HFFc6 (cell line): ENCODE measurements at places on chromosomes 16 and 17. TPM values are rescaled to one million over a fixed set of nuclear protein-coding genes. Genes with fewer than 3 reads are reported as not detected.

Gene GLP2R
- total RNA-seq = not detected in 3 replicates

Gene PITPNM3
- 0.97 to 1.2 TPM (median 1.00 TPM) in 3 replicates for total RNA-seq

Gene KCNH6
- not detected in 3 replicates for total RNA-seq

Gene PIRT
- not detected in 3 replicates for total RNA-seq

- no peak for DNase-seq
Observed at GRCh38 chr16:3074860-3075522, 9.6 kb downstream of the IL32 start.

DNA sequence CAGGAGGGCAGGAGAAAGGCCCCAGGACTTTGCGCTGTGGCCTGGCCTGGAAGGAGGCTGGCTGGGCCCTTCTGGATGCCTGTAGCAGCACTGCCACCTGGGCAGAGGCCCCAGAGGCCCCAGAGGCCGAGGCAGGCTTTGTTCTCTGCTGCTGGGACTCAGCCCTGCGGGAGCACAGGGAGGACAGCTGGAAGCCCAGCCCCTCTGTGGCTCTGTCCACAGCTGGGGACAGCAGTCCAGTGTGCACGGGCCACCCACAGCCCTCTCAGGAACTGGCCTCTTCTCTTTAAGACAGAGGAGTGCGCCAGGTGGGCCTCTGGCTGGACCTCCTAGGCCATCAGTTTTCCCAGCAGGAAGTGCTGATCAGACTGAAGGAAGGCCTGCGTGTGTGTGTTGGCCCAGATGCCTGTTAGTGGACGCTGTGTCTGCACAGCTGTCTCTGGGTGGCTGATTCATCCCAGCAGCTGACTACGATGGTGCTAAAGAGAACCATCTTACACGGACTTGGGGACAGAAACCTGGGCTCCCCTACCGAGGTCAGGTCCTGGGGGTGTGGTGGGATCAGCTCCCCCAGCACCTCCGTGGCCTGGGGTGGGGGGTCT, 26.9 kb upstream of the ZNF750 start:
- peak; percentile 69 for DNase-seq

DNA sequence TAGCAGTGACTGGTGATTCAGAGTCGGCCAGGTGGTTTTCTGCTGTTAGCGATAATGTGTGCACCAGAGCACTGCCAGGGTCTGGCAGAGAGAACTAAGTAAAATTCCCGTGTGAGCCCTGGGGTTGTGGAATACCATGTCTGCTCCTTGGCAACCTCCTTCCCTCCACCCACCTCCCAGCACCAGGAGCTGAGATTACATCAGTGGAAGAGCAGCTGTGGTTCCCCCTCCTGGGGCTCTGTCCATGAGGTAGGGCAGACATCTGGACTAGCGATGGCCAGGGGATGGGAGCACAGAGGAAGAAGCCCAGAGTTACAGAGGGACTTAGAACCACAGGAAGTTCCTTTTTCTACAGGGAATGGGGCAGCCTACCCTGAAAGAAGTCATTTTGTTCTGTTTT, 15.8 kb downstream of the CLEC10A start:
- DNase-seq = no peak

- DNase-seq = no peak
Observed at GRCh38 chr17:29018788-29019474, 13.1 kb upstream of the SEZ6 start.
